ENCODE measurements at places on chromosomes 2 and 18.

DNA sequence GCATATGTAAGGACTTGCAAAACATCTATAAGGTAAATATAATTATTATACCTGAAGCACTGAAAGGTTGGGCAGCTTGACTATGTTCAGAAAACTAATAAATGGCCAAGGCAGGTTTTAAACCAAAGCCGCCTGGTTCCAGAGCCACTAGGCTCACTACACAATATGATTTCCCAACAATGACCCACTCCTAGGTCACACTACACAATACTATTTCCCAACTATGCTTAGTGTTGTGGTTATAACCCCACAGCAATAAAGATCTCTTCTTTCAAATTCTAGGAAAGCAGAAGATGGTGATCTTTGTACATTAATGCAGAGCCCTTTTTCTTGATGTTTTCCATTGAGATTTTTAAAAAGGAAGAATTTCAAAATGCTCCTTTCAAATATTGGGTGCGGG is 180.4 kb downstream of the CYRIA start:
- DNase-seq: no peak

GRCh38 chr2:136246086-136246669 is 128.2 kb upstream of the CXCR4 start:
- no peak for DNase-seq

DNA sequence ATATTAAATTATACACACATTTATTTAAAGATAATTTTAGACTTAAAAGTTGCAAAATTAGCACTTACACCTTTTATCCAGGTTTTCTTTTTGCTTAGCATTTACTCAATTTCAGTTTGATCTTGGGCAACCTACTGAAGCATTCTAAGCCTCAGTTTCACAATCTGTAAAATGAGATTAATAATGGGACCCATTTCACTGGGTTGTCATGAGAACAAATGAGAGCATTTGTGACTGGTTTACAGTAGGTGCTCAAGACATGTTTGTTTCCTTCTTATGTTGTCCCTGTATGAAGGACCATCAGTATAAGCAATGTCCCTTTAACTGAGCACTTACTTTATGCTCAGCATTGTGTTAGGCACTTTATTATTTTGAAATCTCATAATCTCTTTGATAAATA is 4.8 kb upstream of the FBLN7 start:
- DNase-seq: no peak

GRCh38 chr2:114049826-114050225 is 159.9 kb downstream of the ACTR3 start:
- DNase-seq: no peak

DNA sequence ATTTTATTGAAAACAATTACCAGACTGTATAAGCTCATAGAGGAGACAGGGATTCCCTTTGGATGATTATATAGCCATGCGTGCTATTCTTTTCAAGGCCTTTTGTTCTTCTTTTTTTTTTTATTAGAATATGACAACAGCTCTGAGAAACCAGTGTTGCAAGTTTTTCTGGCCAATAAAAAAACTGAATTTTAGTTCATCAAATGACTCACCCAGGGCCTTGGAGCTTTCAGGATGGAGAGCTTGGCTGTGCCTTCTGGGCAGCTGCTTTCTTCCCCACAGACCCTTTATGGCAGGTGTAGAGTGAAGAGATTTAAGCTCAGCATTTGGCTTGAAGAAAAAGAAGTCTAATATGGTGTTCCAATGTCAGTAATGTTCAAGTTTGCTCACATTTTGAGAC is 497.9 kb upstream of the FANCL start:
- no peak for DNase-seq

- DNase-seq: no peak
Measured at GRCh38 chr2:30235859-30236535, 4.7 kb downstream of the LBH start.
